ENCODE measurements at places on chromosomes 6 and 20.

- DNase-seq, result no peak
Measured at GRCh38 chr6:6131492-6132109, 124.9 kb upstream of the NRN1 start.

DNA sequence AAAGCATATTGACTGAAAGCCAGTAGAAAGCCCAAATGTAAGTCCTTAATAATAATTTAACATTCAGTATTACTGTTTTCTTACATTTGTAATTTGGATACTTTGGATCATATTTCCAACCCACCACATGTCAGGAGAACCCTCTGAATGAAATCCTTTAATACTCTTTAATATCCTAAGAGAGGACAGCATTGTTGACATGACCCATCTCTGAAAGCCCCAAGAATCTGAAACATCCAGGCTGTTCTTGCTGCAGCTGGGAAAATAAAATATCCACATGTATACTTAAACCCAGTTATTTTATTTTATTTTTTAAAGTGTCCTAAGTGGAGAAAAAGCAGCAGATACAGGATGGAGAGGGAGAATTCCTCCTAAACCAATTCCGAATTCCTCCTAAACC, 130.8 kb upstream of the RIPOR2 start:
- DNase-seq, result no peak

GRCh38 chr6:170026751-170027646, 263.9 kb downstream of the DLL1 start:
- no peak for DNase-seq

DNA sequence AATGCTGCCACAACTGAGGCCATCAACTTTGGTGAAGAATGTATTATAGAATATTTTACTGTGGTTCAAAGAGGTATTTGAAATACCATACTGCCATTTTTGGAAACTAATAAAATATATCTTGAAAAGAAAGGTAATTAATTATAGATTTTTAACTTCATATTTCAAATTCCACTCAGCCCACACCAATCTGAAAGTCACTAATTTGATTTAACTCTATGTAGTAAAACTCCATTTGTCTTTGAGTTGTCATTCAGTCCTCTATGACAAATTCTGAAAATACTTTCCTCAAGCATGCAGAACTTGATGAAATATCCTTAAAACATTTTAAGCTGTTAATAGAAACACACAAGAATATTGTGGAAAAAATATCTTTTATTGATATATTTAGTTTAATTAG, 1196.7 kb upstream of the CITED2 start:
- no peak for DNase-seq

GRCh38 chr6:112040956-112041355, 12.9 kb upstream of the CCN6 start:
- no peak for DNase-seq

DNA sequence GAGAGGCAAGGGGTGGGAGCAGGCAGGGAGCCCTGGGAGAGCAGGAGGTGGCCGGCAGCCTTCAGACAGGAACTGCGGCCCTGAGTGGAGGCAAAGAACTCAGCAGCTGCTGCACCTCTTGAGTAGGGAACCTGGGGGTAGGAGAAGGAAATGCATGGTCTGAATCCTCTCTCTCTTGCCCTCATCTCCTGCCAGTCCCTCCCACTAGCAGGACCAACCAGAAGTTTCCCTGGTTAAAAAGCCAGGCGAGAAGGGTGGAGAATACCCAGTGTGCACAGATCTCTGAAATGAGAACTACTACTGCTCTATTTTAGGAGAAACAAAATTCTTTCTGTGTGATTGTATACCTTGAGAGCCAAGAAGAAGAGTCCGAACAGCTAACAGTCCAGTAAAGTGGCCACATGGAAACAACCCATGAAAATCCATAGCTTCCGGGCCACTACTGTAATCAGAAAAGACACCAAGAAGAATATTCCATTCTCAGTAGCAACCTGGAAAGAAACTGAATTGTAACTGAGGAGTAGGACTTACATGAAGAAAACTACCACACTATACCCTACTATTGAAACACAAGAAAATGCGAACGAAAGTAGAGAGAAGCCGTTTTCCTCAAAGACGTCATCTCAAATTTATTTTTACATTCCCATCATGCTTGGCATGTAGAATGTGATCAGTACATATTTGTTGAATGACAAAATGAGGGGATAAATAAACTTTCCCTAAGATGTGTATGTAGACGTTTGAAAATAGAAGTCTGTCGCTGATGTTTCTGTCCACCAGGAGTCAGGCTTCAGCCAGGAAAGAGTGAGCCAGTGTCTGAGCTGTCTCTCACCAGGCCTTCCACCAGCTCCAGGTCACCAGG, 25.6 kb downstream of the WRNIP1 start:
- DNase-seq, result no peak

- DNase-seq, result no peak
Measured at GRCh38 chr20:47914792-47915191, 129.5 kb upstream of the SULF2 start.

DNA sequence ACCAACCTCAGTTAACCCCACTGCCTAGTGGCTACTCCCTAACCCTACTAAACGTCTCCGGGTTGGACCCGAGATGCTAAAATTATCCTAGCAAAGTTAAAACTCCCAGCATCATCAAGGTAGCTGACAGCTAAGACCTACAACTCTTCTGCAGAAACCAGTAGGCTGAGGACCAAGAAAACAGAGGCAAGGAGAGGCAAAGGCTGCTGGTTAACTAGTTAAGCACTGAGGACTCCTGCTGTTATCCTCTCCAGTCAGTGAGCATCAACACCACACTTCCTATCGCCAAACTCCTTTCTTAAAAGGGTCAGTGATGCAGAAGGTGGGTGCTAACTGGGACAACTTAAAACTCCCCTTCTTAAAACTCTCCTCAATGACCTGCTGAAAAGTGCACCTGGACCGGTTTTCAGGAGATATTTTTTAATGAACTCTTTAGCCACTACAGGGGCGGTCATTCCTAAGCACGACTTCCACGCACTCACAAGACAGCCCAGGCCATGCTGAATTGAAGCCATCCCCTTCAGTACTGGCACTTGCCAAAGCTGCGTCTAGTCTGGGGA, 1.7 kb downstream of the TRERF1 start:
- DNase-seq, result no peak

GRCh38 chr20:50645253-50646068, 45.9 kb downstream of the RIPOR3 start:
- DNase-seq, result no peak

DNA sequence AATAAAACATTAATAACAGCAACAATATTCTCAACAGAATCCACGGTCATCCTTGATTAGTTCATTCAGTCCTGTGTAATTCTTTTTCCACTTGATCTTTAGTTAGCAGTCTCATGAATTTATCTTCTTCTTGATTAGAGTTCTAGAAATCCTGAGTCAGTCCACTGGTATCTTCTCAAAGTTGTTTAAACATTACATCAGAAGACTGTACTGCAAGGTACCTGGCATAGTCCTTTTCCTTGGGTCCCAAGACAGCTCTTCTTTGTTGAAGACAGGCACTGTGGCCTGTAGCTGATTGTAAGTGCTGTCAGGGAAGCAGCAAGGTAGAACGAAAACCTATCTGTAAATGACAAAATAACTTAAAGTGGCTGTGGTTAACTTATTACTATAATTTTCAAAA, 11.8 kb downstream of the MAP3K4 start:
- DNase-seq, result no peak

All from stimulated activated CD8-positive, alpha-beta memory T cell treated with anti-CD3 and anti-CD28 coated beads, Interleukin-7, amount 100 ng/mL, for 1 hour (primary cell).